ENCODE measurements at places on chromosomes 6 and 20. TPM values are rescaled to one million over a fixed set of nuclear protein-coding genes. Genes with fewer than 3 reads are reported as not detected.

GRCh38 chr20:40265825-40266533, 423.1 kb downstream of the MAFB start:
- no peak for DNase-seq

DNA sequence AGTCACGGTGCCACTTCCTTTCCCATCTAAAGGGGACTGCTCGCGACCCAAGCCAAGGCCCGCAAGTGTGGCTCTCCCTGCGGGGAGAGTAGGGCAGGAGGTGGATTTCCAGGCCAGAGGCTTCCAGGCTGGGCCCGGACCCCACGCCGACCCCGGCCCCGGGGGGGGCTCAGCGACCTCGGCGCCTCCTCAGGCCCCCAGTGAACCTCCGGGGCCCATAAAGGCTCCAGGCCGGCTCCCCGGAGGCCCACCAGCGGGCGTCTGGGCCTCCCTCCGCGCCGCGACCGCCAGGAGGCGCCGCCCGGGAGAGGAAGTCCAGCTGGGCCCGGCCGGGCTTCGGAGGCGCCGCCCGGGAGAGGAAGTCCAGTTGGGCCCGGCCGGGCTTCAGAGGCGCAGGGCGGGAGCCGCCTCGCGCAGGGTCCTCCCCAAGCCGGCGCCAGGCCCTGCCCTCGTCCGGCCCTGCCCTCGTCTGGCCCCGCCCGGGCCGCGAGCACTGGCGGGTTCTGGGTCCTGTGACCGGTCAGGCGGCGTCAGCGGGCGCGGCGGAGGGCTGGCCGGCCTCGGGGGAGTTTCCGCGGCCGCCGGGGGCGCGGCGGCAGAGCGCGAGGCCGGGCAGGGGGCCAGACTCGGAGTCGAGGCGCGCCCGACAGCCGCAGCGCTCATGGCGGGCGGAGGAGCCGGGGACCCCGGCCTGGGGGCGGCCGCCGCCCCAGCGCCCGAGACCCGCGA, at the start of gene RAB32:
RAB32 (plus strand) TSS at position 623 of the 729 bp plus-strand sequence; CDS start at position 662, 39 bp downstream.
- peak; percentile 99 for DNase-seq

- no peak for DNase-seq
These were observed 44.0 kb downstream of the ROS1 start for GRCh38 chr6:117381749-117382148.

DNA sequence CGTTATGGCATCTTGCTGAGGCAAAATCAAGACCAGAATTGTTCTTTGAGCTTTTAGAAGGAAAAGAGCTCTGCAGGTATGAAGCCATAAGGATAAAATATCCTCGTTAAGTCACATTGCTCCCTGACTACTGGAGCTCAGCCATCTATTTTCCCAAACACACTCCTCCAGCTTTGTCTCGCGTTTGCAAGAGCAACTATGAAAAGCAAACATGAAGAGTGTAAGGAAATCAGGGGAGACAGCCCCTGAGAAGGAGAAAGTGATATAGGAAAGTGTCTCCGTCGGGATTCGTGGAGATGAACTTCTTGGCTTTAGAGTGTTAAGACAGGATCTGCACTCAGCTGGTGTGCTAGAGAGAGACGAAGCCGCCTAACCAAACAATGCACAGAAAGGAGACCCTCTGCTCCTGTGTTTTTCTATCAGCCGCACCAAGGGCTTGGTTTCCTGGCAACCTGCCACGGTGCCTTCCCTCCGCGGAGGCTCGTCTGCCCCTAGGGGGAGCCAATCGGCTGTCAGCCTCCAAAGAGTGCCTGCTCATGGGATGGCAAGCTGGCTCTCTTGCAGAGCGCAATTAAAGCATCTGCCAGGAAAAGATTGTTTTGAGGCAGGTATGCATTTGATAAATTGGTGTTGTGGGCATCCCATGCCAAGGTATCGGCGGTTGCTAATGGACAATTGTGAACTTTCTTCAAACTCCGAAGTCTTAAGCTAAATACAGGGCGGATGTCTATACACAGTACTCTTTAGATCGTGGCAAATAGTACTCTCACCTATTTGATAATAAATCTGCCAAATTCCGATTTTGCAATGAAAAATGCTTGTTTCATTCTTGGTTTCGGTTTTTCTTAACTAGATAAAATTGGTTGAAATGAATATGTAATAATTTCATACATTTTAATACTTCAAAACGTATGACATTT, 603.2 kb downstream of the RNF144B start:
- DNase-seq: peak; percentile 72

DNA sequence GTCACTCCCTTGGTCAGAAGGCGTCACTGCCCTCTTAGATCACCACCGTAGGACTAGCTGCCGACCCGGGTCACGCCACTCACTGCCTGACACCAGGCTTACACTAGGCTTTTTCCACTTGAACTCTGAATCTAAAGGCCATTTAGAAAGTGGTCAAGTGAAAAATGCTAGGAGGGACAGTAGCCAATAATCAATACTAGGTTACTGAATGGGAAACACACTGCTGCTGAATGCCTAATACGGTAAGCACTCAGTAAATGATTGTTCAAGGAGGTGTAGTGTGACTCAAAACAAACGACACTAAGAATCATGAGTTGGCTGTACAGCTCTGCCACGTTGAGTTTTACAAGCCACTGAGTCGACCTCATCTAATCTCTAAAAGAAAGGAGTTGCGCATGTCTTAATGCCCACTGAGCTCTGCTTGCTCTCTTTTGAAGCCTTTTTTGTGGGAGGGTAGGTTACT, 760 bp upstream of the IBTK start:
- peak; percentile 67 for DNase-seq

GRCh38 chr6:41713650-41714291, 21.6 kb downstream of the TFEB start:
- DNase-seq: no peak

GRCh38 chr6:5260111-5260620, 584 bp downstream of the LYRM4 start:
- DNase-seq: no peak

DNA sequence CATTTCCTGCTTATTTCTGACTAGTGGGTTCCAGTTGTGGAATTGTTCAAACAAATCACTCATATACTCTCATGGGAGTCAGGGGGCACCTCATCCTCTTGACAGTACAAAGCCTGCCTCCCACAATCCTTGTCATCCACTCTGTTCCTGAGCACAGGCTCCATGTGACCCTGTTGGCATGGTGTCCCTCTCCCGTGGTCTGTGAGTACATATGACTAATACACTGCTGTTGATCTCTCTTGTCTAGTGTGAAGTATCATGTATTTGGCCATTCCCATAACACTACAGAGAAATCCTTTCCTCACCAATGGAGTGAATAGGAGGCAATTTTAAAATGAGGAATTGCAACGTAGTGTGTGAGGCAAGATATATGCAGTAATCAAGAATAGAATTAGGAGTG, 185.3 kb downstream of the OGFRL1 start:
- DNase-seq: peak; percentile 69

DNA sequence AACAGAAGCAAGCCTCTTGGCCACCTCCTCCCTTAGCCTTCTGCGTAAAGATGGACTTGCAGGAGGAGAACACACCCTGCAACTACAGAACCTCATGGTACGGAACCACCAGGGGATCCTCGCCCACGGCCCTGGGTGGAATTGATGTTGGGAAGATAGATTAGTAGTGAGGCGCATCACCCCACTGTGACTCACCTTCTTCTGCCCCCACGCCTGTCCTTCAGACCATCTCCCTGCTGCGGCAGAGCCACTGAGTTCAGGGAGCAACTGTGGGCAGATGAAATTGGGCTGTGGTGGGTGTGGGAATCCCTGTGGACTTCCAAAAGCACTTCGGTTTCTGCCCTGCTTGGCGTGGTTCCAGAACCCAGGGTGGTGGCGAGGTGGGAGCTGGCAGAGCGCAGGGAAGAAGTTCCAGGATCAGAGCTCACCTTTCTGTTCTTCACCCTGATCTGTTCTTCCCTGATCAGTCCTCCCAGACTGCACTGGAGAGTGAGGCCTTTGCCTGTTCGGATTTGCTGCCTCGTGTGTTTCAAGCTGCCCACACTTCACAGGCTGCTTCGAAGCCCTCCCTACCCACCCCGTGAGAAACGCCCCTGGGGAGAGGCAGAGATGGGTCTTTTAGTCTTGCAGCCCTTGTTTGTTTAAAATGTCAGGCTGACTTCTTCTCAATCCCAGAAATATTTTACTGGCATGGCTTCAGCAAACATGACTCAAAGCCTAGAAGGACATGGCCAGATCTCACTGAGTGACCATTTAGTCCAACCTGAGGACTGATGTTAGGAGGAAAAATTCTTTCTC, 92.8 kb upstream of the MLN start:
- DNase-seq: no peak

DNA sequence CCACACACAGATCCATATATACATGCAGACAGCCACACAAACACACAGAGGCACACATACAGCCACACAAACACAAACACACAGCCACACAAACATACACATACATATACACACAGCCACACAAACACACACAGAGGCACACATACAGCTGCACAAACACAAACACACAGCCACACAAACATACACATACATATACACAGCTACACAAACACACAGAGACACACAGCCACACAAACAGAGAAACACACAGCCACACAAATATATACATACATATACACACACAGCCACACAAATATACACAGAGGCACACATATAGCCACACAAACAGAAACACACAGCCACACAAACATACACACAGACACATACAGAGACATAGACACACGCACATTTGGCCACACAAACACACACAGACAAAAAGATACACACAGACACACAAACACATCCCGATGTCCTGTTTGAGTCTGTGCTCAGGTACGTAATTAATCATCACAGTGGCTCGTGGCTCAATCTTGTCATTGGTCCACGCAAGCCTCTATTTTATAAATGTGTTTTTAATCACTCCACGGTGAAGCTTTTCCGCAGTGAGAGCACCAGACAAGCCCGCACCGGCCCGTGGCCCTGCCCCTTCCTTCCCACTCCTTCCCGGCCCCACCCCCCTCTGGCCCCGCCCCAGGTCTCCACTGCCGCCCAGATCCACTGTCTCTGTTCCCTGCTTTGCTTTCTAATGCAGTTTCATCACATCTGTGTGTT, 135.3 kb downstream of the CDH4 start:
- no peak for DNase-seq

DNA sequence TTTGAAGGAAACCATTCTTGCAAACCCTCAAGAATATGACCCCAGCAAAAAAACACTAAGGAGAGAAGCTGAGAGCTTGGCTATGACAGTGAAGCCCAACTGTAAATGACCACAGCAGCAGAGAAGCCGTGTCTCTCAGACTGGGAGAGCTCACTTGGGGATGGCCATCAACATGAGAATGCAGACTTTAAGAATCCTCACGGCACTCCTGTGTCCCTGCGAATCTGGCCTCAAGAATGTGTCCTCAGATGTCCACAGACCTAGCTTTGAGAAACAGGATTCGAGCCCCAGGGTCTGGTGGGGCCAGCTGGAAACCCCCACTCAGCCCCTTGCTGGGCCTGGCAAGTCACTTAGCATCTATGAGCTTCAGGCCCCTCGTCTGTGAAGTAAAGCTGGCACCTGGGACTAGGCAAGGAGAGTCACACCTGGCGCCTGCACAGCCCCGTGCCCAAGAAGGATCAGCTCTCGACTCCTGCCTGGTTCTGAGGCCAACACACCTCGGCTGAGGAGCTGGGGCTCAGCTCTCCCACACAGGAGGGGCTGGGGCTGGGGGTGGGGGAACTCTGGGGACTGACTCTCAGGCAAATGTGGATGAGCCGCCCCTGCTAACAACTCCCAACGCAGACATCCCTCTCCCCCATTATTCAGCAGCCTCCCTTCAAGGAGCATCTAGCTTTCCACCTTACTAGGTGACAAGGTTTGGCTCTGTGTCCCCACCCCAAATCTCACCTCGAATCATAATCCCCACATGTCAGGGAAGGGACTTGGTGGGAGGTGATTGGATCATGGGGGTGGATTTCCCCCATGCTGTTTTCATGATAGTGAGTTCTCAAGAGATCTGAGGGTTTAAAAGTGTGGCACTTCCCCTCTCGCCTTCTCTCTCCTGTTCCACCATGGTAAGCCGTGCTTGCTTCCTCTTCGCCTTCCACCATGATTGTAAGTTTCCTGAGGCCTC, 97.7 kb downstream of the GRM4 start:
- DNase-seq: no peak

DNA sequence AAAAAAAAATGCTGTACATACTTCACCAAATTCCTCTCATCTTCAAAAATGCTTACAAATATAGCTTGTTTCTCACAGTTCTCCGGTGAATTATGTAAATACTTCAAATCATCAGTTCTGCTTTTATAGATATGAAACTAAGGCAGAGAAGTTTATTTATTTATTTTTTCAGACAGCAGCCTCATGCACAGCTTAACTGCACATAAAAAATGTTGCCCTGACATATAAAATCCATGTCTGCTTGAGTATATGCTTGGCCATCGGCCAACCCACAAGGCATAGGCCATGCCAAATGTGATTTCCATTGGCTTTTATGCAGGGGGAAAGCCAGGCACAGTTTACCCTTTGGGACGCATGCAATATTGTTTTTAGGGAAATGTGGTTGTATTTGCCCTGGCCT, 57.3 kb upstream of the PHACTR2 start:
- DNase-seq: no peak

- no peak for DNase-seq
These were observed 557 bp upstream of the DHX35 start for GRCh38 chr20:38961530-38962043.

DNA sequence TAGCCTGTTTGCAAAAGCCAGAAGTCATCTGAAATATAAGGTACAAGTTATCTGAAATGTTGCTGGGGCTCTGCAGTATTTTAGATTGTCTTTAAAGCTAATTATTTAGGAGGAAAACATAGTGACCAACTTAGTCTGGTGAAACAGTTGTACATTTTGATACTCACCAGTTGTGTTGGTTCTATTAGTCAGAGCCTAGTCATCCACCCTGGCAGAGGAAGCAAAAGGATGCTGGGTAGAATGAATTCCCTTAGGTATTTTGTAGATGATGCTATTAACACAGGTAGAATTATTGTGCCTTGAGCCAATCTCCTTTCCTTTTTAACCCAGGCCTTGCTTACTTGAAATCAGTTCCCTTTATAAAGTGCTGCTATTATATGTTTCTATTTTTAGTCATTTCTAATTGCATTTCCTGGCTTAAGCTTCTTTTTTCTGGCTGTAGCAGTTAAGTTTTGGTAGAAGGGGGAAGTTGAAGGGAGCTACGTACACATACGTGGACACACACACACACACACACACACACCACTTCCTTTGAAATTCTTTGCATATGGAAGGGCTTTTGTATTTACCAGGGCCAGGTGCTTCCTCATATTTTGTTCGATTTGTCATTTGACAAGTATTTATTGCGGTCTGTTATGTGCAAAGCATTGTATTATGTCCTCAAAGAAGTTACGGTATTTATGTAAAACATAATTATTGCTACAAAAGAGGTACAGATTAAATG, 82.4 kb downstream of the RTN4IP1 start:
- DNase-seq: no peak

Gene LAMA2
- 119 TPM for total RNA-seq

Gene TAGAP
- total RNA-seq: 1.7 TPM

Gene CAGE1
- total RNA-seq: 0.11 TPM

Gene SRMS
- not detected for total RNA-seq

Gene GPSM3
- total RNA-seq: 6.3 TPM

Gene MUCL3
- total RNA-seq: not detected

Gene SERPINB1
- total RNA-seq: 27.5 TPM

Gene ID1
- 98.9 TPM for total RNA-seq

Gene PPP1R14C
- 129 TPM for total RNA-seq

Gene ALDH5A1
- 25.1 TPM for total RNA-seq

Gene SNRPB
- total RNA-seq: 55.7 TPM

Gene MAP7
- 3.2 TPM for total RNA-seq

Gene CYP21A2
- total RNA-seq: 0.30 TPM

Gene EYA2
- 1.5 TPM for total RNA-seq

Gene GTF2H4
- 22.2 TPM for total RNA-seq

Gene EFCAB8
- total RNA-seq: 0.43 TPM

All from Right ventricle myocardium inferior (tissue), 1 donor.